Kidney capillary endothelial cell (primary cell): ENCODE measurements at places on chromosomes 16 and 17.

DNA sequence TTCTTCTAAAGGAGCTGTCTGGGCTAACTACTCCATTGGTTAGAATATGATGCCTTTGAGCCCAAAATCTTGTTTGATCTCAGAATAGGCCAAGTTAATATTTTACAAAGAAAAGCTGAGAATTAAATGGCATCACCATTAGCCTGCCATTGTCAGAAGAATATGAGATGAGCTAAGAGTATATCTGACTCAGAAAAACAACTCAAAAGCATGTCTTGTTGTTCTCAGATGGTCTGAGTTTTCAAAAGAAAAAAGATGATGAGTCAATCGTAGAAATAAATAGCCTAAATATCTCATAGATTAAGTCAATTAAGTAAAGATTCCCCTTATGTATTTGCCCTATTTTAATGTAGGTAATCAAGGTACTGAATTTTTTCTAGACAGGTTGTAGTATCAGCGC, 197.1 kb upstream of the TBX2 start:
- no peak for DNase-seq

DNA sequence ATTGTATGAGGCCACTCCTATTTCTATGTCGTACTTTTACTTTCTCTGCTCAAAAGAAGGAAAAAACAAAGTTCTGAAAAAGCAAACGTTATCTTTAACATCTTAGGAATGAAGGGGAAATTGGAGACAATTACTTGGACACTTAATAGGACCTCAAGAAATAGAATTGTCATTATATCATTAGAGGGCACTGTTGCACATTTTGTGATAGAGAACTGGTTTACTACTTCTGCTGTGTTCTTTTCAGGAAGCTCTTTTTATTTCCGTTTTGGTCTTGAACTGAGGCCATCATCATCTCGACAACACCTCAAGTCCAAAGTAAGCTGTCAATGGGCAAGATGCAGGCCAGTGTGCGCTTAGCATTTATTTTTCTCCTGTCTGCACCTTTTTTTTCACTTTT, 14.6 kb downstream of the COG4 start:
- no peak for DNase-seq

DNA sequence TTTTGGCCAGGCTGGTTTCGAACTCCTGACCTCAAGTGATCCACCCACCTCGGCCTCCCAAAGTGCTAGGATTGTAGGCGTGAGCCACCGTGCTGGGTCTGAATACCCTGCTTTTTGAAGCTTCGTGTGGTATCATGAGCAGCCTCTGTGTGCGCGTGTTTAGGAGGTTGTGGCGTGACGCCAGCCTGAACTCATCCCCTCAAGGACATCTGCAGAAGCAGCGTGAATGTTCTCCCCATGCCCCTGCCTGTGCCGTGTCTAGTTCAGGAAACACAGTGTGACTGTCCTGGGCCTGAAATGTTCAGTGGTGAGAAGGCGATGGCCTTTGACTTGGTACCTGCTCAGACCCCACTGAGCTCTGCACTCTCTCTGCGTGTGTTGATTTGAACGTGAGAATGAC, 35.6 kb downstream of the RNF213 start:
- no peak for DNase-seq

DNA sequence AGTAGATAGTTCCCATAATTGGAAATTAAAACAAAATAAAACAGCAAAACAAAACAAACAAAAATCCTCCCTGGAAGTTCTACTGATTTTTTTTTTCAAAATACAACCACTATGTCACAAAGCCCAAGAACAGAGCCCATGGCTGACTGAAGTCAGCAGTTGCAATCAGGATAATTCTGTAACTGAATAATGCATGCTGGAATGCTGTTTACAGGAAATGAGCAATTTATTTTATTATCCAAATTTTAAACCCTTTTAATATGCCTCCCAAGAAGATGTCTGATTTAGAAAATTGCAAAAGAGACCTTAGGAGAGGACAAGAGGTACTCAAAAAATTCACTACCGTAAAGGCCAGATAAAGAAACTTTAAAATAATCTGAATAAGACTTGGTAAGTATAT, 578.2 kb downstream of the TOX3 start:
- DNase-seq = peak; percentile 21

- no peak for DNase-seq
These were observed 22.4 kb downstream of the SOCS3 start for GRCh38 chr17:78337244-78338109.

GRCh38 chr16:68364561-68364998, 53.8 kb downstream of the PRMT7 start:
- DNase-seq = no peak
